ENCODE measurements at places on chromosomes 2 and 18.

DNA sequence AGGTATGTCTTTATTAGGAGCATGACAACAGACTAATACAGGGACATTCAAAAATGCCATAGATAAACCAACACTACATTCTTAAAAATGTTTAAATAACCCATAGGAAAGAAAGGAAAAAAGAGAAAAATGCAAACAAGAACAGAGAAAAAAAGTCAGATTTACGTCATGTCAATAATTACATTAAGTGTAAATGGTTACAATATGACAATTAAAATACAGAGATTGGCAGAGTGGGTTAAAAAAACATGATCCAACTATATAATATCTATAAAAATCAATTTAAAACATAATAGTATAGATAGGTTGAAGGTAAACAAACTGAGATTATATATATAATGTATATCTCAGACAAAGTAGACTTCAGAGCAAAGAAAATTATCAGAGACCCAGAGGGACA is 255.8 kb downstream of the ANAPC1 start:
- DNase-seq: no peak

DNA sequence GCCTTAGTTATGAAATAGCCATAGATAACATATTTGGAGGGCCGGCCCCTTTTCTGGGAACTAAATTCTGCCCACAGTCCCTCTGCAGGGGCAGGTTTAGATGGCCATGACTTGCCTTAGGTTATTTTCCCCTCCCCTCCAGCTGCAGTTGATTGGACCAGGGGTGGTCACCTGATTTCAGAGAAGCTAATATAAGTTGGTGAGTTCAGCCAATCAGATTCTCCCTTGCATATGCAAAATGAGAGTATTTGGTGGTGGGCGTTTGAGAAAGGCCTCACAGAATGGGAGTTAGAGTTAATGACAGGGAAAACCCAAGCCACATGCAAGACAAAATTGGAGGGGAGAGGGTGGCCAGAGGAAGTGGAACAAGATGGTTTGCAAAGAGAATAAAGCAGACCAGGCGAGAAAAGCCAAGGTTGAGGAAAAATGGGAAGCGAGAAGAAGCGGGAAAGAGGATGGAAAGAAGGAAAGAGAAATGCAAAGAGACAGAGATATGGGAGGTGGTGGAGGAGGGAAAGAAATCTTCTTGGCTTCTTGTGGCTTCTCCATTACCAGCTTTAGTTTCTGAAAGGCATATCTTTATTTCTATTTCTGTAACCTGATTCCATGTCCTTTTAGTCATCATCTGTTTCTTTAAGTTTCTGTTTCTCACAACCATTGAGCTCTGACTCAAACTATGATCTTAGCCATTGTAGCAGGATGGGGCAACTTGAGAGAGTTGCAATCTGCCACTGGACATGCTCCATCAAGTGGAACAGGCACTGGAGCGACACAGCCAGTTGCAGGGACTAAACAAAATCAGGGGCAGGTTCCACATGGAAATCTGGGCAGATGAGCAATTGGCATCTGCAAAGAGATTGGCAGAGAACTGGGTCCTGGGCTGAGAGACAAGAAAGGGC is 108.1 kb upstream of the SIX3 start:
- DNase-seq: no peak

GRCh38 chr2:15279201-15279876 is 281.8 kb downstream of the NBAS start:
- no peak for DNase-seq

- DNase-seq: no peak
Measured at GRCh38 chr2:80420530-80421208, 116.1 kb upstream of the LRRTM1 start.

DNA sequence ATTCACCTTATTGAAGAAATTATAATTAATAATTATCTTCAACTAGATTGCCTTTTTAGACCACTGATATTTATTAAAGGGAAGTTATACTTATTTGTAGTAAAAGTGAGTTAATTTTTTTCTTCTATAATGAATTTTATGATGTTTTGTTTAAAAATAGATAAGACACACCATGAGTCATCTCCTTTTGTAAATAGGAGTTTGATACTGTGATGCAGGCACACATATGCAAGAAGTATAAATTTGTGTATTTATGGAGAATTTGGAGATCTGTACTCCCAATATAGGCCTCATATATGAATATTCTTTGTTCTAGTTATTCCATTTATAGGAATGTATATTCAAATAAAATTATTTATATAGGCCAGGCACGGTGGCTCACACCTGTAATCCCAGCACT is 703.5 kb upstream of the CHAC2 start:
- DNase-seq: no peak

- peak; percentile 64 for DNase-seq
Measured at GRCh38 chr2:102753563-102754159, 8.2 kb upstream of the TMEM182 start.

DNA sequence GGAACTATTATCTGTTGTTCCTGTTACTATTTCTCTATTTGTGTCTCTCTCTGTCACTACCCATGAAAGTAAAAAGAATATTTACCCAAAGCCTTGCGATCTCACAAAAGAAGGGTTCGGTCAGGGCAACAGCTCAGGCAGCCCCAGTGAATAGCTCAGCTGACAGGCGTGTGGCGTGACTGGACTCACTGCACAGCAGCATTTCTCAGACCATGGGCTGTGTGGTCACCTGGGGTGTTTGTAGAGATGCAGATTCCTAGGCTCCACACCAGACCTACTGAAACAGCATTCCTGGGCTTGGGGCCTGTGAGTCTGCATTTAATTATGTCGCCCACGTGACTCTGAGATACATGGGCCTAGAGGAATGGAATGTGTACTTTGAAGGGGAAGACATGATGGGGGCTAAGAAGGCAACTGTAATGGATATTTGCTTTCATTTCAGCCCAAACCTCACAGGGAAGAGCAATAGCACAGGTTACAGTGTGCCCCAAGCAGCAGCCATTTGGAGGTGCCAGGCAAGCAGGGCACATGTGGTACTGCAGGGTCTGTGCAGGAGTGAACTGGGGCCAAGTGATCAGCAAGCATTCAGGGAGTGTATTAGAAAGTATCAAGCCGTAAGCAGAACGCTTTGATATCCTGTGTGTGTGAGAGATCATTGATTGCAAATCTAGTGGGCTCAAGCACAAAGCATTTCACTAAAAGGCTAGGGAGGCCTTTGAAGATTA is 90.4 kb upstream of the RBMS1 start:
- no peak for DNase-seq

- no peak for DNase-seq
Measured at GRCh38 chr2:96548558-96549465, 12.3 kb downstream of the ARID5A start.

DNA sequence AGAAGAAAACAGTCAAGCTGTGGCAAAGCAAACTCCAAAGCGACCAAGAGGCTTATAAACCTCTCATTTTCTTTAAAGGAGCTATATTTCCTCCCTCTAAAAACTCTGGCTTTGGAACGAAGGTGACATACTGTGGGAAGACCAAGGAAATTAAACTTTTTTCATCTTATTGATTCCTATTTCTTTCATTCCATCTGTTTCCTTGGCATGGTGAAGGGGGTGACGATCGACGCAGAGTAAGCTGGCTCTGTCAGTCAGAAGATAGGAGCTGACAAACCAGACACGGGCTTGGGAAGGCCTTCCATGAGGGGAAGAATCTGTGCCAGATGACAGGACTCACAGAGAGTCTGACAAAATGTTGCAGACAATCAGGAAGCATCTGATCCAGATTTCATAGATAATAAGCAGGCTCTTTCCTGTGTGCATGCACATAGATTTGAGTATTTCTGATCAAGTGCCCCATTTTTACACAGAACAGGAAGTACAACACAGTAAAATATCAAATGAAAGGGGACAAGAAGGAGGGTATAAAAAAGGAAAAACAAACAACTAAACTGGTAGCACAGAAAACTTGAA is 261.7 kb downstream of the SATB2 start:
- DNase-seq: no peak

DNA sequence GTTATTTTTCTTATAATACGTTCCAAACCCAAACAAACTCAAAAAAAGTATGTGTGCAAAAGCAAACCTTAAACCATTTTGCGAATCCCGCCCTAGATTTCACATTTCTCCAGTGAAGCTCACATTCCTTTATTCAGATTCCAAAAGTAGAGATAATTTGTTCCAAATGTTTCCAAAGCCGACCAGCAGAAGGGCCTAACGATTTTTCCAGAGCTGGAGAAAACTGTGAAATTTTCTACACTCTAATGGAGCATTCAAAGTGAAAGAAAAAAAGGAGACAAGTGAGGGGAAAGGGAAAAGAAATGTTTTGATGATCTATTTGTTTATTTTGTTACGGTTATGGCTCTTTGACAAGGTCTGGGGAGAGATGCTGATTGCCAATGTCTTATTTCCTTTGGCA is 286.5 kb upstream of the SLC14A2 start:
- DNase-seq: no peak

DNA sequence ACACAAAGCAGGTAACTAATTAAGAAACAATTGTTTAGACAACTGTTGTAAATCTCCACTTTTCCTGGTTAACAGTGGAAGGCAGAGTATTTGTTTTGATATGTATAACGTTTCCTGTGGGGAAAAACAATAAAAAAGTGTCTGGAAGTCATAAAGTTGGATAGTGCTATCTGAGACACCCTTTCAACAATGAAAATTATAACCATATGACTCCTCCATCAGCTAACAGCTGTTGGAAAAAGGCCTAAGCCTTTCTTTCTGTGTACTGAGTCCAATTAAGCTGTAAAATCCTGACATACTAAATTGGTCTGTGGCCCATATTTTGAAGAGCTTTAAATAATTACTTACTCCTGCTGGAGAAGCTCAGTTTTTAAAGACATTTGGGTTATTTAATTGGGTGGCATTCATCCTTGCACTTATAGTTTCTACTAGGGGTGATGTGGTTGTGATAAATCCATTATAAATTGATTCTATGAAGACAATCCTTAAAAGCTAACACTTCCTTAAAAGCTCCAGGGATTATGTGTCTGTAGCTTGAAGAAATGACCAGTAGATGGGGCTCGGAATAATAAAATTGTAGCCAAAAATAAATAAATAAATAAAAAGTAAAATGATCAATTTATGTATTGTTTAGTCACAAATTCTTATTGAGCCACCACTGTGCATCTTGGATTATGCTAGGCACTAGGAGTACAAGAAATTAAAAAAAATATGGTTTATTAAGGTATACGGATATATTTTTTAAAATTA is 698.1 kb upstream of the NXPH2 start:
- no peak for DNase-seq

DNA sequence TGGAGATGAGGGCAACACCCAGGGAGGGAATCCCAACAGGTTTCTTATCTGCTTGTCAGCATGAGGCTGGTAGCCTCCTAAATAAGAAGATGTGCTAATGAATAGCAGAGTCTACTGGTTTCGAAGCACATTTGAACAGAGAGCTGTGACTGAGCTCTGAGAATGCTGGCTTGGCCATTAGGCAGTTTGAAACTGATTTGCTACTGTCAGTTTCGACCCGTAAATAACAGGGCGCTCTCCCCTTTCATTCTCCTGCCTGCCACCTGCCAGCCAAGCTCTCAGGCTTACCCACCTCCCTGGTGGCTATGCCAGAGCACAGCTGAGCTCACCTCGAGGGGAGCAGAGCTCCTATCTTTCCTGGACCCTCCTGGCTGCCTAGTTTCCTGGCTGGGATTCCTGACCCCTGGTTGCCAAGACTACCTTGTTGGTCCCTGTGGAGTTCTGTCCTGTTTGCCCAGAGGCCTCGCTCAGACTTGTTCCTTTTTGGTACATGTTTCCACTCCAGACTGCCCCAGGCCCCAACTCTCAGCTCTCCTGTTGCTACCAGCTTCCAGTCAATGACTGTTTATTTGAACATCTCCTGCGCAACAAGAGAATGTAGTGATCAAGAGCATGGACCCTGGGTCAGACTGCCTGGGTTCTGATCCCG is 102.3 kb upstream of the ALPP start:
- no peak for DNase-seq

GRCh38 chr2:62297624-62298010 is 101.7 kb downstream of the B3GNT2 start:
- no peak for DNase-seq

DNA sequence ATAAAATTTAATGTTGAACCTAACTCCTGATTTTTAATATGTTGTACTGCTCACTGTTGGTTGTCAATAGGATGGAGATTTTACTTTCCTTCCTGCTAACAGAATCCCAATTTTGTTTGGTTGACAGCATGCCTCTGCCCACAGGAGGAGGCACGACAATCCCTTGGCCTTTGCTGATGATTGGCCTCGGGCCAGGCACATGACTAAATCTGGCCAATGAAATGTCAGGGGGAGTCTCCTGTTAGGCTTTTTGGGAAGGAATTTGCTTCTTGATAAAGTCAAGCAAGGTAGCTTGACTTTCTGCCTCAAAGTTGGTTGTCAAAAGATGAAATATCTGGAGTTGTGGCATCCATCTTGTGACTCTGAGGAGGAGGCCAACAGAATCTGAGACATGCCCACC is 6.8 kb upstream of the TGFA start:
- DNase-seq: no peak

DNA sequence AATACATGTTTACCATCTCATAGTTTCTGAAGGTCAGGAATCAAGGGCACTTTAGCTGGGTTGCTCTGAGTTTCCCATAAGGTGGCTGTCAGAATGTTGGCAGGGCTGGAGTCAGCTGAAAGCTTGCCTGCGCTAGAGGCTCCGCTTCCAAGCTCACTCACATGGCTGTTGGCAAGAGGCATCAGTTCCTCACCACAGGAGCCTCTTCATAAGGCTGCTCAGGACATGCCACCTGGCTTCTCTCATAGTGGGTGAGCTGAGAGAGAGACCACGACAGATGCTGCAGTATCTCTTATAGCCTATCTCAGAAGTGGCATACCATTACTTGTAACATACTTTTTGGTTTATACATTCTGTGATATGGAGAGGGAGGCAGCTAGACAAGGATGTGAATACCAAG is 7.2 kb downstream of the HADHB start:
- no peak for DNase-seq

GRCh38 chr18:1270081-1270480 is 365.4 kb downstream of the ADCYAP1 start:
- DNase-seq: no peak

- DNase-seq: no peak
Measured at GRCh38 chr2:241603686-241604085, 33.3 kb downstream of the THAP4 start.

- no peak for DNase-seq
Measured at GRCh38 chr2:85758361-85759256, 4.8 kb downstream of the ATOH8 start.

DNA sequence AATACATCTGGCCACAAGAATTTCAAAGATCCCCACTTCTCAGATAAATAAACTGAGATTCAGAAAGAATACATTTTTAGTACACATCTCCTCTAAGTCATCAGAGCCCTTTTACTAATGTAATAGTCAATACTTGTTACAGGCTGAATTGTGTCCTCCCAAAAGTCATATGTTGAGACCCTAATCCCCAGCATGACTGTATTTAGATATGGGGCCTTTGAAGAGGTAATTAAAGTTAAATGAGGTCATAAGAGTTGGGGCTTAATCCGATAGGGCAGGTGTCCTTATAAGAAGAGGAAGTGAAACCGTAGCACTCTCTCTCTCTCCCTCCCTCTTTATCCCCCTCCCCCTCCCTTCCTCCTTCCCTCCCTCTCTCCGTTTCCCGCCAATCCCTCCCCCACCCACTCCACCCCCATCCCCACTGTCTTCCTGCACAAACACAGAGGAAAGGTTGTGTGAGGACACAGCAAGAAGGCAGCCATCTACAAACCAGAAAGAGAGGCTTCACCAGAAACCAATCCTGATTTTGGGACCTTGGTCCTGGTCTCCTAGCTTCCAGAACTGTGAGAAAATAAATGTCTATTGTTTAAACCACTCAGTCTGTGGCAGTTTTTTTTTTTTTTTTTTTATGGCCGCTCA is 66.6 kb upstream of the ZNF397 start:
- DNase-seq: no peak

GRCh38 chr18:62716619-62717168 is 1.4 kb downstream of the PHLPP1 start:
- peak; percentile 37 for DNase-seq
